Muscle of leg (tissue), 16 donors: ENCODE measurements at places on chromosomes 13 and 19.

- no peak for DNase-seq
Observed at GRCh38 chr19:12884926-12885748, 1.9 kb downstream of the KLF1 start.

- DNase-seq, result peak; percentile 35
Observed at GRCh38 chr13:51035469-51035868, 75.6 kb downstream of the C13orf42 start.

GRCh38 chr19:4385291-4386040 lies 14.9 kb downstream of the SH3GL1 start:
- DNase-seq, result no peak

- DNase-seq, result no peak
Observed at GRCh38 chr13:22855926-22856325, 324.9 kb upstream of the SGCG start.

- DNase-seq, result peak; percentile 10
Observed at GRCh38 chr13:60047918-60048317, 115.8 kb downstream of the DIAPH3 start.

DNA sequence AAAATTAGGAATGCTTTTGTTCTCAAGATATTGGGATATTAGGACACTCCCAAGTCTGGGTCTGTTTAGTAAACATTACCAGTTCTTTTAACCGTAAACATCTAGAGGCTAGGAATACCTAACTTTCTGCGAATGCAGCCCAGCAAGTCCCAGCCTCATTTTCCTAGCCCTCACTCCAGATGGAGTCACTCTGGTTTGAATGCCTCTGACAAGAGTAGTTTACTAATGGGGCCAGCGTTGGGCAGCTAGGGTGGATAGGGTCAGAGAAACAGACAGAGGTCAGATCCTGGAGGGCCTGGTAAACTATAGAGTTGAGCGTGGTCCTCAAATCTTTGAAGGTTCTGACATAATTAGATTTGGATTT lies 53.6 kb downstream of the WDFY2 start:
- no peak for DNase-seq

GRCh38 chr19:28960986-28961705 lies 251.8 kb downstream of the UQCRFS1 start:
- no peak for DNase-seq

DNA sequence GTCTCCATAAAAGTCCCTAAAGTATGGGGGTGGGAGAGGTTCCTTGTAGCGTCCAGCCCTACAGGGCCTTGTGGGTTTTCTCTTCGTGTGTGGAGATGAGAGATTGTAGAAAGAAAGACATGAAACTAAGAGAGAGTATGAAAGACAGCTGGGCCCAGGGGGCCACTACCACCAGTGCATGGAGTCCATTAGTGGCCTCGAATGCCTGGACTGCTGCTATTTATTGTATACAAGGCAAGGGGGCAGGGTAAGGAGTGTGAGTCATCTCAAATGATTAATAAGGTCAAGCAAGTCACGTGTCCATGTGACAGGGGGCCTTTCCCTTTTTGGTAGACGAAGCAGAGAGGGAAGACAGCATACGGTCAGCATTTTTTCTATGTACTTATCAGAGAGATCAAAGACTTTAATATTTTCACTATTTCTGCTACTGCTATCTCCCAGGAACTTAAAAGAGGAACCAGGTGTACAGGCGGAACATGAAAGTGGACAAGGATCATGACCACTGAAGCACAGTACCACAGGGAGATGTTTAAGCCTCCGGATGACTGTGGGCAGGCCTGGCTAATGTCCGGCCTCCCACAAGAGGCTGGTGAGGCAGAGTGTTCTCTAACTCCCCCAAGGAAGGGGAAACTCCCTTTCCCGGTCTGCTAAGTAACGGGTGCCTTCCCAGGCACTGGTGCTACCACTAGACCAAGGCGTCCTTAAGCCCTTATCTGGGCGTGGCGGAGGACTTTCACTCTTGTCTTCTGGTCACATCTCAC lies 25.5 kb downstream of the FGF21 start:
- no peak for DNase-seq

DNA sequence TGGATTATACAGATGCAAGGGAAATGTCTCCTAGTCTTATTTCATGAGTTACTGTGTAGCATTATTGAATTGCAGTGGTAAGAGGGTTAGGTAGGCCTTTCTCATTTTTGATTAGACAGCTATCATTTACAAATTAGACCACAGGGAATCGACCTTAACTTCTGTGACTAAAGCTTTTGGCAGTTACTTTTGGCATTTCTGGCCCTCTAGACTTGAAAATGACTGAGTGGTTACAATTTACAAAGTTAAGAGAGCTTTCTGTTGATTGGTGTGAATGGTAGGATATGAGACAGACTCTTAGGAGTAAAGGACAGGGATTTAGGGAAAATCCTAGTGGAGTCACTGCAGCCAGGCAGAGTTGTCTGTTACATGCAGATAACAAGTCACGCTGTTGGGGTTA lies 86.1 kb downstream of the GGACT start:
- DNase-seq, result no peak

DNA sequence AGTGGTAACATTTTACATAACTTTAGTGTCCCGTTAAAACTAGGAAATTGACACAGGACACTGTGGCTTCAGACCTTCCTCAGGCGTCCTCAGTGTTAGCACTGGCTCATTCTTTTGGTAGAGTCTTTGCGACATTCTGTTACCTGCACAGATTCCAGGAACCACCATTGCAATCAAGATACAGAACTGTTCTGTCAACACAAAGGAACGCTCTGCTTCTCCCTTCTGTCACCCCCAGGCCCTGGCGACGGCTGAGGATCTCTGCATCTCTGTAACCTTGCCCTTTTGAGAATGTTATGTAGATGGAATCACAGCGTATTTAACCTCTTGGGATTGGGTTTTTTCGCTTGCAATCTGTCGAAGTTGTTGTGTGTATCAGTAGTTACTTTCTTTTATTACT lies 22.6 kb downstream of the KDM4B start:
- no peak for DNase-seq

DNA sequence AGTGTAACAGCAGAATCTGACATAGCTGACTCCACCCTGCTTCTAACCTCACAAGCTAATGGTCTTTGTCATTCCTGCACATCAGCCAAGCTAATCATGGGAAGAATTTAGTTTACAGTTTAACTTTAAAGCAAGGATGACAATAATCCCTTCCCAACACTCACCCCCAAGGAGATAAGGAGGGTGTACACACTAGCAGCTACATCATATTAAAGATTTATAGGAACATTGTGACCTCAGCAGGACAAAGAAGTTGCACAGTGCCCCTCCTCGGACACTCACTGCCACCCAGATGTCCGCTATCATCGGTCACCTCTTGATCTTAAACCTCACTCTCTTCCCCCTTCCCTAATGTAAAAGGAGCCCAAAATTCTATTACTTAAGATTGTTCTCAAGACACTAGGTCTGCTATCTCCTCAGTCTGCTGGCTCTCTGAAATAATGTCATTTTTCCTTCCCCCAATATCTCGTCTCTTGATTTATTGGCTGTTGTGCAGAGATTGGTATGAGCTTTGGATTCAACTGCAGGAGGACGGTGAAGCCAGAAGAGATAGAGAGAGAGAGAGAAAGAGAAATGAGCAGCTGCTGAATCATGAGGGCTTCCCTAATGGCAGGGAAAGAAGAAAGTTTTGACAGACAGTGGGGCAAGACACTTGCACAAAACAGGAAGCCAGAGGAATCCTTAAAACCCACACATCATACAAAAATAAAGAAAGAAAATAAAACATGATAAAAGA lies 17.5 kb upstream of the FFAR2 start:
- DNase-seq, result no peak

GRCh38 chr19:16458391-16459341 lies 13.1 kb downstream of the EPS15L1 start:
- no peak for DNase-seq

DNA sequence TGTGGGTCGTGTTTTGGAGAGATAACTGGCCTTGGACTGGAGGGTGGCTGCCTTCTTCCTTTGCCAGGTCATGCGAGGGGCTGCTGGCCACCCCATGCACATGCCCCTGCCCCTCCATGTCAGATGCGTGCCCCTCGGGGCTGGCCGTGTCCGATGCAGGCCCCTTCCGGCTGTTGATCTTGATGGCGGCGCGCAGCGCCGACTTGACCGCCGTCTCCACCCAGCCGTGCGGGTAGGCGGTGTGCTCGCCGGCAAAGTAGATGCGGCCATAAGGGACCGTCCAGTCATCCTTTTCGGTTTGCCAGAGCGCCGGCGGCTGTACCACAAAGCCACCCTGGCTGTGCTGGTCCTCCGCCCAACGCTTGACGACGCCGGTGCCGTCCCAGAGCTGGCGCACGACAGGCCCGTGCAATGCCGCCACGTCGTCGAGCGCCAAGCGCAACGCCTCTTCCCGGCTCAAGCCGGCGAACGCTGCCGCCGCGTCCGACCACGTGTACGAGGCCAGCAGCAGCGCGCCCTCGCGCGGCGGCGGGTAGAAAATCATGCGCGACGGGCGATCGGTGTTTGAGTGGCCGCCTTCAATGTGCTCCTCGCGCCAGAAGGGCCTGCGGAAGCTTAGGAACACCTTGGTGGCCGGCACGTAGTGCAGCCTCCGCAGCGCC lies 6.9 kb downstream of the IL4I1 start:
- DNase-seq, result peak; percentile 82

- peak; percentile 92 for DNase-seq
Observed at GRCh38 chr13:53250272-53250875, 221.8 kb downstream of the OLFM4 start.

GRCh38 chr19:2302319-2303210 lies 5.4 kb downstream of the LINGO3 start:
- DNase-seq, result peak; percentile 81

DNA sequence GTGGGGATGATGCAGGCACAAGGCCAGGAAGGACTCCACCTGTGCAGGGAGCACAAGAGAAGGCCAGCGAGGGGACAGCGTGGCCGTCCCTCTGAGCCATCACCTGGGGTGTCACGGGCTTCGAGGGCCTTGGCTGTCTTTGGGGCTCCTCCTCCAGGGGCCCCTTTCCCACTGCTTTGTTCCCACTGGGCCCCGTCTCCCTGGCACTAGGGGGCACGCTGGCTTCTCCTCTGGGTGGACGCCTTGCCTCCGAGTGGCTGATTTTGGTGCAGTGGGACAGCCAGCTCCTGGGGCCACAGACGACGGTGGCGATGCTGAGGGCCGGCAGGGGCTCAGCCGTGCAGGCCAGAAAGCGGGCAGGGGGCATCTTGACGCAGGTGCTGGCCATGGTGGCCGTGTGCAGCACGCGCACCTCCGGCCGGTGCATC lies 43.2 kb upstream of the GRTP1 start:
- DNase-seq, result no peak

- no peak for DNase-seq
Observed at GRCh38 chr19:51097166-51097738, 11.0 kb downstream of the CTU1 start.

GRCh38 chr19:4556597-4557127 lies 2.8 kb downstream of the SEMA6B start:
- no peak for DNase-seq

GRCh38 chr19:36032251-36033104 lies at the start of gene CLIP3:
TSS of gene CLIP3 (minus strand) at chr19:36032873. CDS start at chr19:36032357, 516 bp downstream.
- DNase-seq, result peak; percentile 90

- DNase-seq, result no peak
Observed at GRCh38 chr13:84655677-84656076, 773.4 kb upstream of the SLITRK1 start.

DNA sequence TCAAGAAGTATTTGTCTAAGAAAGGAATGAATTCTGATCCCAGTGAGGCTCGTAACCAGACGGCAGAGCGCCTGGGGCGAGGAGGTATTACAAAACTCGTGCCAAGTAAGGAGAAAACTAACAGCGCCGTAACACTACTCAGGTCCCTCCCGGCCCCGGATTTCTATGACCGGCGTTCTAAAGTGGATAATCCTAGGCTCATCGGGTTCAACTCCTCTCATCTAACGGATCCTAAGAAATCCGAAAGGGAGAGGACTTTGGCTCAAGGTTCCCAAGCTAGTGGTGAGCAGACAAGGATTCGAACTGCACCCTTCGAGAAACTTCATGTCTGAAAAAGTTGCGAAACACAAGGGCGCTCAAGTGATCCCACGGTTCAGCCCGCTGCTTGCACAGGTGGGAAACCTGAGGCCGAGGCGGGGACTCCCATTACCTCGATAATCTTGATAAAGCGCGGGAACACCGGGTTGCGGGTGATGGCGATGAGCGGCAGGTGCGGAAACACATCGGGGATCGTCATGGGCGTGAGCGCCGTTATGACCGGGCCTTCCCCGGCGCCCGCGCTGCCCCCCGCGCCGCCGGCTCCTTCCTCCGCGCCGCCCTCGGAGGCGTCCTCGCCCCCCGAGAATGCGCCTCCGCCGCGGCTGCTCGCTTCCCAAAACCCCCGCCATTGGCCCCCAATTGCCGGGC lies 529 bp downstream of the LONP1 start:
- no peak for DNase-seq

DNA sequence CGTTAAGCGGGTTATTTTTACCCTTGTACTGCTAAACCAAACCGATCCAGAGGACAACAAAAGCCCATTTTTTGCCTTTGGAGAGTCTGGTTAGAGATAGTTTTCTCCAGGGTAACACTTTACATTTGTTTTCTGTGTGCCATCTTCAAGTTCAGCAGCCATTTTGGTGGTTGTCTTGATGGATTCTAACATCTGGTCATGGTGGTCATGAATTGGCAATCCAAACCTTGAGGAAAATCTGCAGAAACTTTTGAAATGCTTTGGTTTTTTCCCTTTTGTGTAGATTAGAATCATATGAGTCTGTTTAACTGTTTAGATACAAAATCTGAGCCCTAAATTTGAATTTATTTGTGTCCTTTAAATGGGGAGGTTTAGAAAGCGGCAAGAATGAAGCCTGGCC lies 16.6 kb downstream of the HNRNPM start:
- DNase-seq, result no peak

- peak; percentile 63 for DNase-seq
Observed at GRCh38 chr13:110304256-110304655, 2.7 kb downstream of the COL4A1 start.

GRCh38 chr13:74706801-74707200 lies 572.6 kb upstream of the KLF12 start:
- peak; percentile 87 for DNase-seq

- no peak for DNase-seq
Observed at GRCh38 chr13:32881777-32882145, 134.5 kb upstream of the KL start.

- DNase-seq, result no peak
Observed at GRCh38 chr13:33109801-33110200, 93.6 kb downstream of the KL start.

GRCh38 chr13:98228661-98229341 lies 51.7 kb upstream of the RNF113B start:
- DNase-seq, result peak; percentile 38

DNA sequence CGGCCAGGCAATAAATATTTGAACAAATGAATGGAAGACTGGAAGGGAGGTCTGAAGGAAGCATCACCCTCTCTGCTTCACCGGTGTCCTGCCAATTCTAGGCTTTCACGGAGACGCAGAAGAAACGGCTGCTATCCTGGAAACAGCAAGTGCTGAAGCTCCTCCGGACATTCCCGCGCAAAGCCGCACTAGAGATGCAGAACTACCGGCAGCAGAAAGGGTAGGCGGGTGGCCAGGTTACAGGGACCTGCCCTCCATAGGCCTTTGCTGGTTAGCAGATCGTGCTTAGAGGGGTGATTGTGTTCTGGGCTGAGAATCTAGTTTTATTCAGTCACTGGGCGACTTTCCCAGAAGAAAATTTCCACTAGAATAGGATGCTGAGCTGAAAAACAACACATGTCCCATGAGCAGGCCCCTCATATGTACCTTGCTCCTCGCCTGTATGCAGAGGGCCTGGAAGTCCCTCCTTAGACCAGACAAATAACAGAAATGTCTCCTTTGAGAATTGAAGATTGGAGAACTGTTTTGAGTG lies 11.0 kb downstream of the PAF1 start:
- peak; percentile 82 for DNase-seq

- peak; percentile 38 for DNase-seq
Observed at GRCh38 chr19:44111910-44112463, 1.2 kb upstream of the ZNF225 start.

- no peak for DNase-seq
Observed at GRCh38 chr13:93687261-93687660, 460.7 kb downstream of the GPC6 start.
